ENCODE measurements at places on chromosomes 7 and 10.

DNA sequence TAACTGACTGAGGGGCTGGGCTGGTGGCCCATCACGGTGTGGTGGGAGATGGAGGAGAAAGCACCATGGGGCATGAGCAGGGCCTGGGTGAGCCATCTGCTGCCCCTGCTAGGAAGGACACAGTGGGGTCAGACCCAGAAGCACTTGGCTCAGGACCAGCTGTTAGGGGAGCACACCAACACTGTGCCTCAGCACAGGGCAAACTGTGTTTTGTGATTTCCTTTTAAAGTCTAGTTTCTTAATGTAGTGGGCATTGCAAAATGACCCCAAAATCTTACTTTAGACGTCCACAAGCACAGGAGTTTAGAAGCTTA, 41.2 kb downstream of the NCAPG2 start:
- no peak for DNase-seq

DNA sequence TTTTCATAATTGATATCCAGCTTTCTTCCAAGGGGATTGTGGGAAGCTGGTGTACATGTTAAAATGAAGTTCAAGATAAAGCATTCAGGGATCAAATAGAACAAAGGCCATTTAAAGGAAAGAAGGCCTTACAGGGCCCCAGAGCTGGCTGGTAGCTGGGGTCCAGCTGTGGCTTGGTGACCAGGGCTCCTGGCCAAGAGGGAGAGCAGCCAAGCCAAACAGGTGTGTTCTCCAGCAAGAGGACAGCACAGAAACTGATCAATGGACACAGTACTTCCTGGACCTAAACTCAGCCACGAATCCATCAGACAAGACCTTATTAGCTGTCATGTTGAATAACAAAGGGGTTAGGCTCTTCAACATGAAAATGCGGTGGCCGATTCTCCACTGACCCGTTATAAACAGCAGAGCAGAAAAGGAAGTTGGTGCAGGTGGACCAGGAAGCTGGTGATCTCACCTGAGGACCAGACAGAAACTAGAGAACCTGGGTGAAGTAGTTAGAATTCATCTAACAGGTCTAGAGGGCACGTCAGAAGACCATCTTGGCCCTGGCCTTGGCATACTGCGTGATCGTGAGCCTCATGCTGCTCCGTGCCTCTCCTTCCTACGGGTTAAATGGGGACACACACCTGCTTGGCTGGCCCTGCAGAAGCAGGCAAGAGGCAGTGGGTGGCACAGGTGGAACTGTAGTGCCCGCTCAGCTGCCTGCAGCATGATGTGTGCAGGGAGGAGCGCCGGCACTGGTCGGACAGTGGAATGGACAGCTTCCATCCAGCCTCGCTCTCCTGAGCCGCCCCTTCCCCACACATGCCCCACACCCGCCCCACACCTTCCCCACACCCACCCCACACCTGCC, 53.8 kb downstream of the PARP12 start:
- DNase-seq, result no peak

DNA sequence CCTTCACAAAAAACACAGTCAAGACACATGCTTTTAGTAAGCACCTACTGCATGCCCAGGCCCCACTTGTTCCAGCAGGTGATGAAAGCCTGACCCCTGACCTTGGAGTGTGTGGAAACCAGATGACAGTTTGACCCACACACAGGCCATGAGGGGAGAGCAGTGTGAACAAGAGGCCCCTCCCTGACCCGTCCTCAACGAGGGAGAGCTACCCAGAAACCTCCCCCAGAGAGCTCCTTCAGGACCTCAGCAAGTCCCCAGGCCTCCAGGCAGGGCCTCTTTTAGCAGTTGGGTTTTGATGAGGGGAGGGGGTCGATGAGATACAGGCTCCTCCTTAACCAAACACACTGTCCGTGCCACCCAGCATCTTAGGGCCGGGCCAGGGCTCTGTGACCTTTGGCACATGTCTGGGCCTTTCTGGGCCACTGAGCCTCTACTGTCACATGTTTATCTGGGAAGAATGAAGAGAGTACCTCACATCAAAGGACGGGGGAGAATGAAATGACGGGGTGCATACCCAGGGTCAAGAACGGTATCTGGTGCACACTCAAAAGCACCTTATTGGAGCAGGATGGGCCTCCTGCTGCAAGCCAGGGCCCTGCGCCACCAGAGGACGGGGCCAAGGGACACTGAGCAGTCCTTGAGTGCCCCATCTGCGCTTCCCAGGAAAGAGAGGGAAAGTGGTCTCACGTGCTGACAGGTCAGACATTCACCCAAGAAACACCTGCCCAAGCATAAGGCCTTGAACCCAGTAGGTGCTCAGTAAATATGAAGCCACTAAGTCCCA, 202.6 kb upstream of the ZMIZ1 start:
- no peak for DNase-seq

GRCh38 chr7:106018566-106019469, 55.8 kb downstream of the CDHR3 start:
- no peak for DNase-seq

DNA sequence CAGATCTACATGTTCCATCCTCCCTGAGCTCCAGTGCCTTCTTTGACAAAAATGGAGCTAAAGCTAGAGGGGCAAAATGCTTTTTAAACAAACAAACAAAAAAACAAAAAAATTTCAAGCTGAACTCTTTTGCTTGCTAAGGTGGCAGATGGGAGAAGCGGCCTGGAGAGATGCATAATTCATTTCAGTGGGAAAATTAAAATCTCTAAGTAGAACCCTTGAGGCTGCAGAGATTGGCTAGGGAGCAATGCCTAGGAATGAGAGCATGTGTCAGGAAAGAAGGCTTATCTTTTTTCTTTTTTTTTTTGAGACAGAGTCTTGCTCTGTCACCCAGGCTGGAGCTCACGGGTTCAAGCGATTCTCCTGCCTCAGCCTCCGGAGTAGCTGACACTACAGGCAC, 46.4 kb upstream of the SAMD8 start:
- no peak for DNase-seq

GRCh38 chr10:4066581-4067390, 281.8 kb upstream of the KLF6 start:
- no peak for DNase-seq

DNA sequence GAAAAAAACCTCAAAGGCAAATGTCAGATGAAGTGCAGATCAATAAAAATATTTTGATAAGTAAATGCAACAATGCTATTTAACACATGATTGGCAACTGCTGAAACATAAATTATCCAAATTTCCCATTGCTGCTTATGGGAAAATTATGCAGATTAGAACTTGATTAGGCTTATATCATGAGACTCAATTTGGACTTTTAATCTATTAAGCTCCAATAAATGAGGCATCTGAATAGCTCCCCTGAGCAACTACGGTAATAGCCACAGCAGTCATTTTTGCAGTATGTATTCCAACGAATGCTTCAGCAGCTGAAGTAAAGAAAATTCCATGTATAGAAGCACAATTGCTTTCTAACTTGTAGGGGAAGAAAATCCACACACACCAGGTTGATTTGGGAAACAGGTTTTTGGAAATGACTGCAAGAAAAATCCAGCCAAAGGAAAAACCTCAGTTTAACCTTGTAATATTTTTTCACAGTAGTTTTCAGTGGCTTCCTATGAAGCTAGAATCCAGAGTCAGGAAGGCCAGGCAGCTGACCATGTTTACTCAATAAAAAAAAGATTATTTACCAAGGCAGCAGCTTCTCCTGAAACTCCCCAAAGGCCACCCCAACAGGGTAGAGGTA, 716.1 kb downstream of the KCNMA1 start:
- DNase-seq, result no peak

DNA sequence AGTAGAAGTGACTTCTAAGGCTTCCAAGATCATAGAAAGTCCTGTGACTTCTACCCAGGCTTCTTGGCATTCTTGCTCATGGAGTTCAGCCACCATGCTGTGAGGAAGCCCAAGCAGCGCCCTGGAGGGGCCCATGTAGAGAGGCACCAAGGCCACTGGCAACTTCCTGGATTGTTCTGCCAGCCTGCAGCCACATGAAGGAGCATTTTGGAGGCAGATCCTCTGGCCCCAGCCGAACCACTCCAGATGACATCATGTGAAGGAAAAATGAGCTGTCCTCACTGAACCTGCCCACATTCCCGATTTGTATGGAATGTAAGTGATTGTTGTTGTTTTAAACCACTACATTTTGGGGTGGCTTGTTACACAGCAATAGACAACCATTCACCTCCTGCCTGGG, 51.5 kb upstream of the MNX1 start:
- DNase-seq, result no peak

- DNase-seq, result no peak
Measured at GRCh38 chr7:55473932-55474331, 98.4 kb downstream of the VOPP1 start.

DNA sequence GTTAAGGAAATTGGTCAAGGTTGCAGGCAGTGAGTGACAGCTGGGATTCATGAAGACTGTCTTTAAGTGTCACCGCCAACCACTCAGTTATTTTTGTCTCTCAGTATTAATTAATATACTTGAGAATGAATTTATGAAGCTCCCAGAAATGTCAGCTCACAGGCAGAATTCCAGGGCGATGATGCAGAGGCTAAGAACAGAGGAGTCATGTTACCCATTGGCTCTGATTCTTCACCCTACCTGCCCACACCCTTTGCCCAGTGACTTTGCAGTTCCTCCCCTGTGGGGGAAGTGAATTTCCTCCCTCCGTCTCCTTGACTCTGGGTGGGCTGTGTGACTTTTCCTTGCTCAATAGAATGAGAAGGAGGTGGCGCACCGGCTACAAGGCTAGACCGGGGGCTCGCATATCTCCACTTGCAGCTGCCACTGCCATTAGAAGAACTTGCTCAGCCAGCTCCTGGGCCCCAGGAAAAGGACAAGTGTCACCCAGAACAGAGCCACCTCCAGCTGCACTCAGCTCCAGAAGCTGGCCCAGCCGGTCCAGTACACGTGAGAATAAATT, 157.1 kb upstream of the PRKCQ start:
- no peak for DNase-seq

DNA sequence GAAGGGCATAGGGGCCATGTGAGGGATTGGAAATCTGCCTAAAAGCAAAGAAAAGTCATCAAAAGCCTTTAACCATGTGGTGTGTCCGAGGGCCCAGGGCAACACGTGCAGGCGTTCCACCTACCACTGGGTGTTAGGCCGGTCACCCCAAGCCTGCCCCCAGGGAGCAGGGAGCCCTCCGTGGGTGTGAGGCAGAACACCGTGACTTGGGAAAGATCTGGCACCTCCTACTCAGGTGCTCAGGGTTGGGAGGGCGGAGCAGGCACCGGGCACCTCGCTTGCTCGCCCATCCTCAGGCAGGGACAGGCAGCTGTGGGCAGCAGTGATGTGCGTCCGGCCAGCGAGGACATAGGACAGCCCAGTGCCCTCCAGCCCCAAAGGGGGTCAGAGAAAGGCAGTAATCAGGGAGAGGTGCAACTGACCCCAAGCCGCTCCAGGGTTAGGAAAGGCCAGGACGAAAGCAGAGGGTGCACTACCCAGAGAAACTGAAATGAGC, 80.7 kb upstream of the CHST15 start:
- no peak for DNase-seq

- DNase-seq, result no peak
Measured at GRCh38 chr10:31698181-31698830, 230.3 kb downstream of the ARHGAP12 start.

GRCh38 chr10:29784175-29784773, 149.5 kb upstream of the SVIL start:
- no peak for DNase-seq

DNA sequence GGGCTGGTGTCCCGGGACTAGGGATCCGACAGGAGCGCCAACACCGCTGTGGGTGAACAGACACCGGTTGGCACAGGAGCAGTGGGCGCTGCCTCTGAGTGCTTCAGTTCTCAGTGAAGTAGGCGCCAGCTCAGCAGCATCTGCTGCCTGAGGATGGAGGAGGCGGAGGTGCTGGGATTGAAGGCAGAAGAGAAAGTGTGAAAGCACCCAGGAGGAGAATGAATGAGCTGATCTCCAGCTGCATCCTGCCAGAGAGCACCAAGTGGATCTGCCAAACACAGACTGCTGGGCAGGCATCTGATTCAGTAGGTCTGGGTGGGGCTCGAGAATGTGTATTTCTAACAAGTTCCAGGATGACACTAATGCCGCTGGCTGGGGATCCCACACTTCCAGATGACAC, 74.5 kb downstream of the LANCL2 start:
- no peak for DNase-seq

DNA sequence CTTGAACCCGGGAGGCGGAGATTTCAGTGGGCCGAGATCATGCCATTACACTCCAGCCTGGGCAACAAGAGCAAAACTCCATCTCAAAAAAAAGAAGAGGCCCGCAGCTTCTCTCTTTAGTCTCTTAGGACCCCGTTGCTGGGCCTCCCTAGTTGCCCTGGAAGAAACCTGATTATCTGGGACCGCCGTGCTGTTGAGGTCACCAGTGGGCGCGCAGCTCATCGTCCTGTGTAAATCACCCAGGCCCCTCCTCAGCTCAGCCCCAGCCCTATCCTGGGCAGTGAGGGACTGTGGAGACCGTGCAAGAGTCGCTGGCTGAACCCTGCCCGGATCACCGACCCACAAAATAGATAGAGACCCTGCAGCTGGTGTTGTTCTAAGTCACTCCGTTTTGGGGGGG, 85.0 kb downstream of the UNCX start:
- no peak for DNase-seq

GRCh38 chr7:48158404-48158803, 12.9 kb upstream of the ABCA13 start:
- DNase-seq, result no peak

- no peak for DNase-seq
Measured at GRCh38 chr7:147406521-147407135, 1183.9 kb upstream of the C7orf33 start.

DNA sequence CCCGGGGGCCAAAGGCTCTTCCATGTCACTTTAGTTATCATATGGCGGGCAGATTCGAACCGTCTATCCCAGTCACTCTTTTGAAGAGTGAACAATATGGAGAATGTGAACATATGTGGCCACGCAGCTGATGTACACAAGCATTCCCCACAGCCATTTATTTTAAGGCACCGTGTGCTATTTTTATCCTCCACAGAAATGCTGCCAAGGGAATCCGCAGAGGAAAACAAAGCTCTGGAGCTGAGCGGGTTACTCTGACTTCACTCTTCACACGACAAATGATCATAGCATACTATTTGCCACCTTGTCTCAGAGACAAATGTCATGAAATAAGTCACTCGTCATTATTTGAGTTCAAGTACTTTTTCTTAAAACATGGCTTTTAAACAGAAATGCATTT, 100.3 kb downstream of the CTBP2 start:
- no peak for DNase-seq

DNA sequence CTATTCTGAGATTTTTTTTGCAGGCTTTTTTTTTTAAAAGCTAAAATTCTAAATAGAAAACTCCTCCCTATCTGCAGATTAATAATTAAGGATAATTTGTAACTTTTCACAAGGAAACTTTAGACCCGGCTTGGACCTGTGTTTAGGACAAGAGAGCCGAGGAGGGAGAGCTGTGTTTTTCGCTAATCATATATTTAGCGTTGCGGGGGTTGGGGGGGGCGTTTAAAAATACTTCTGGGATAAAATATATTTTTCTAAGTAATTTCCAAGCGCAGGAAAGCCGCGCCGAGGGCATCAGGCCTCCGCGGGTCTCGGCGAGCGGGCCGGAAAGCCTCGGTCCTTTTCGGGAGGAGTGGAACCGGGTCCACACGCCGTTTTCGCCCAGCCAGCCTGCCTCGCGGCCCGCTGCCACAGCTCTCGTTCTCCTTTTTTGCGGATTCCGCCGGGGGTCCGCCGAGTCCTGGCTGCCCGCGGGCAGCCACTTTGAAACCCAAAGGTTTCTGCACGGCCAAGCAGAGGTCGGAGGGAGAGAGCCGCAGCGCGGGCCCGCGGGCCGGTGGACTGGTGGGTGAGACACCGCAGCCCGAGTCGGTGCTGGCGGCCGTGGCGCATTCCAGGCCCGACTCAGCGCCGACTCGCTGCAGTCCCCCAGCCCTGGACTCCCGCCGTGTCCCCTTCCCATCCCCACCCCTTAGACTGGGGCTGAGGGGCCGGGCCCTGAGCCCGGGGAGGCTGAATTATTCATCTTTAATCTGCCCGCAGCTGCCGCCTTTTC, 2.3 kb downstream of the PAX2 start:
- no peak for DNase-seq
